ENCODE measurements at places on chromosomes 6 and 20. TPM values are rescaled to one million over a fixed set of nuclear protein-coding genes. Genes with fewer than 3 reads are reported as not detected.
A peak's percentile ranks its signal among the peaks of the same experiment; 100 is the strongest.

The CFB gene
- total RNA-seq, result 24.6 TPM

DNA sequence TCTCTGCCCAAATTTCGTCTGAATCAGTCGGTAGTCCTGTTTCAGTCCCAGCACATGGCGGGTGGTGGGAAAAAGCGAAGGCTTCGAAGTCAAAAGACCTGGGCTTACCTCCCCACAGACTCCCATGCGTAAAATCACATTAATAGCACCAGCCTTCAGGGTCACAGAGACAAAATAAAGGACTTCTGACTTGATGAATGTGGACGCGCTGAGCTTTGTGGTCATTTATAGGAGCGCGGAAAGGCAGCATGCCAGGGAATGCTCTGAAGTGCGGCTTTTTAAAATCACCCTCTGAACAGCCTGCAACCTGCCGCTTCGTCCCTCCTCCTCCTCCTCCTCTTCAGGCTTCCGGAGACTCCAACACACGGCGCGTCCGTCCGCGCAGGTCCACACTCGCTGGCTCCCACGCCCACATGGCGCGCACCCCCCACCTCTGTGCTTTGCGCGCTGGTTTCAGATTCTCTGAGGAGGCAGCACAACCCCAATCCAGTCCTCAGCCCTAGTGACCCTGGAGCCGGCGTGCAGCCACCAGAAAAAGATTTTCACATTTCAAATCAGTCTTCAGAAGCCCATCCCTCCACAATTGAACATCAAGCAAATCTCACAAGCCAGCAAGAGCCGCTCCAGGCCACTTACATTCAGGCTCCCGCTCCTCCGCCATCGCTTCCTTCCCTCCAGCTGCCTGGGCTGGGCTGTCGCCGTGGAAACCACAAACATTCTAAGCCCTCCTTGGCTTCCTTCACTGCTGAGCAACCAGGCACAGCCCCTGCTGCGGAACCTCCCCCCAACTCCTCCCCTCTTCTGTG is at the start of gene C6orf118:
C6orf118 (minus strand) TSS at position 680 of the 806 bp plus-strand sequence; CDS start at position 661, 19 bp downstream.
- H3K4me1 ChIP-seq, result no peaks in the 10 kb centered on the region
- no peaks in the 10 kb centered on the region for H3K36me3 ChIP-seq
- H3K27ac ChIP-seq, result no peak within 1 kb of the TSS

The PHACTR1 gene
- total RNA-seq, result not detected

GRCh38 chr20:2652724-2653555 is 508 bp downstream of the NOP56 start:
- peak overlapping the region; percentile 66 for H3K27ac ChIP-seq
- peak overlapping the region; percentile 87 for H3K4me3 ChIP-seq
- H3K4me1 ChIP-seq, result peaks cover 23% of the 10 kb centered on the region

DNA sequence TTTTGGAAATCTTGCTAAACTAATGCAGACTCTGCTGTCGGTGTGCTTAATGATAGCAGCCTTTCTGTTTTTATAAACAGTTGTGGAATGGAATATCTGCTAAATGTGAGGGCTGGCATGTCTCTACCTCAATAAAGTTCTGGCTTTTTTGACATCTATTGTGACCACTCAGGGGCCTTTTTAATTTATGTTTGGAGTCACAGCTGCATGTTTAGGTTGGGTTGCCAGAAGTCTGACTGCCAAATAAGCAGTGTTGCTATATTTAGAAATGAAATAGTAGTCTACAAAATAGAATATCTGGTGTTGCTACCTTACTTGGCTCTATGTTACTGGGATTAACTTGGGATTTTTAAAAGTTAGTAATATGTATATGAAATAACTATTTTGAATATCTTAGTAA is 125.1 kb upstream of the LOC128125822 start:
- H3K4me3 ChIP-seq, result no peak overlapping the region
- H3K27me3 ChIP-seq, result no peaks in the 10 kb centered on the region
- H3K27ac ChIP-seq, result no peak overlapping the region
- H3K36me3 ChIP-seq, result no peaks in the 10 kb centered on the region

All from MCF 10A (cell line).